Activated CD8-positive, alpha-beta memory T cell treated with anti-CD3 and anti-CD28 coated beads for 36 hours (primary cell): ENCODE measurements at places on chromosomes 3 and 15. TPM values are rescaled to one million over a fixed set of nuclear protein-coding genes. Genes with fewer than 3 reads are reported as not detected.

P2RY14 gene
- 0.65 TPM for total RNA-seq

SCG5 gene
- total RNA-seq: 0.71 TPM

TSEN2 gene
- total RNA-seq: 31.5 TPM

SI gene
- not detected for total RNA-seq

GOLGA6L22 gene
- total RNA-seq: not detected

CLEC3B gene
- not detected for total RNA-seq

WDR5B gene
- total RNA-seq: 3.5 TPM

CPEB1 gene
- total RNA-seq: 0.55 TPM

EPHB3 gene
- total RNA-seq: not detected

GPR87 gene
- total RNA-seq: 1.2 TPM

MEGF11 gene
- not detected for total RNA-seq

FBXW12 gene
- not detected for total RNA-seq

IL5RA gene
- 0.38 TPM for total RNA-seq

CASR gene
- not detected for total RNA-seq

MESP1 gene
- 7.3 TPM for total RNA-seq

LMAN1L gene
- total RNA-seq: 0.15 TPM

STXBP5L gene
- total RNA-seq: not detected

MED12L gene
- 1.8 TPM for total RNA-seq

GAP43 gene
- total RNA-seq: not detected

HCN4 gene
- total RNA-seq: not detected

CTNNB1 gene
- 178 TPM for total RNA-seq

SLC2A2 gene
- not detected for total RNA-seq

IL17RD gene
- not detected for total RNA-seq

SERPINI1 gene
- total RNA-seq: 1.6 TPM

CNTN4 gene
- total RNA-seq: not detected

SPINT1 gene
- total RNA-seq: 9.6 TPM

SPRED1 gene
- 1.3 TPM for total RNA-seq

VGLL3 gene
- not detected for total RNA-seq

CLDN16 gene
- not detected for total RNA-seq

CHRFAM7A gene
- not detected for total RNA-seq

DNAJC17 gene
- 48.1 TPM for total RNA-seq

INSYN1 gene
- not detected for total RNA-seq

ECE2 gene
- not detected for total RNA-seq

MUSTN1 gene
- not detected for total RNA-seq

CRYGS gene
- total RNA-seq: 2.4 TPM

RFC4 gene
- 120 TPM for total RNA-seq

DET1 gene
- total RNA-seq: 1.6 TPM

CPNE9 gene
- 0.10 TPM for total RNA-seq

ZKSCAN7 gene
- total RNA-seq: 3.6 TPM

GDPGP1 gene
- 11.4 TPM for total RNA-seq

C3orf85 gene
- not detected for total RNA-seq

RTP3 gene
- total RNA-seq: not detected

ZDHHC19 gene
- total RNA-seq: not detected

ZNF80 gene
- total RNA-seq: 1.6 TPM

OIP5 gene
- total RNA-seq: 18.7 TPM

CP gene
- not detected for total RNA-seq

CCDC39 gene
- total RNA-seq: not detected

CD200R1 gene
- 2.2 TPM for total RNA-seq

GOLGA6L7 gene
- not detected for total RNA-seq
